Cardiac fibroblast (primary cell): ENCODE measurements at places on chromosomes 1 and 21.
A peak's percentile ranks its signal among the peaks of the same experiment; 100 is the strongest.

DNA sequence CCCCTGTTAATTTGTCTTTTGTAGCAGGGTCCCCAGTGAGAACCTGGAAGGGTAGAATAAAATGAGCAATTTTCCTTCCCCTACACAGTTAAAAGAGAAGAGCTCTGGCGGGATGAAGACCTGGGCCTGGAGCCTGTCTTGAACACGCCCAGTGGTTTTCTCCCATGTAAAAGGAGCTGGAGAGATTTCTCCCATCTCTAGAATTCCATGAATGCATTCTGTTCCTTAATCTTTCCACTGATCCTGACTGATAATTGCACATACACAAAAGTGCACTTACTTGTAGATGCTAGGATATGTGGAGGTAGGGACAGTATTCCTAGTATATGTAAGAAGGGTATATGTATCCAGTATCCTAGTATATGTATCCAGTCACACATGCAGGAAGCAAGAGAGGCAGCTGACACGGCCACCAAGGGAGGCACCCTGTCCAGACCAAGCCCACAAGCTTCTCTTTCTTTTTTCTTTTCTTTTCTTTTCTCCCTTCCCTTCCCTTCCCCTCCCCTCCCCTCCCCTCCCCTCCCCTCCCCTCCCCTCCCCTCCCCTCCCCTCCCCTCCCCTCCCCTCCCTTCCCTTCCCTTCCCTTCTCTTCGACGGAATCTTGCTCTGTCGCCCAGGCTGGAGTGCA, 11.9 kb upstream of the PKNOX1 start:
- no peak for DNase-seq

GRCh38 chr1:79259390-79260336, 253.1 kb upstream of the ADGRL4 start:
- peak; percentile 75 for DNase-seq

DNA sequence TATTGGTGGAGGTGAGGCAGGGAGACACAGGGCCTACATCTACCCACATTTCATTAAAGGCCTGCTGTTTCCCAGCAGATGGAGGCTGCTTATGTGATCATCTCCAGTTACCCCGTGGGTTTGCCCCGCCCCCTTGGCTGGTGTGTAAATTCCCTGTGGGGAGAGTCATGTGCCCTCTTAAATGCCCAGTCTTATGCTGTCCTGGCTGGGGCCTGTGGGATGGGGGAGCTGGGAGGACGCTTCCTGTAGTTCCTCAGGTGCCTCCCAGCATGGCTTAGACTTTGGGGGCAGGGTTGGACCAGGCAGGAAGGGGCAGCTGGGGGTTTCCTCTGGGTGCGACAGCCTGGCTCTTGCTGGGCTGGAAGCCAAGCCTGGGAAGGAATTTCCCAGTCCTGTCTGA, 15.5 kb upstream of the CITED4 start:
- peak; percentile 95 for DNase-seq

DNA sequence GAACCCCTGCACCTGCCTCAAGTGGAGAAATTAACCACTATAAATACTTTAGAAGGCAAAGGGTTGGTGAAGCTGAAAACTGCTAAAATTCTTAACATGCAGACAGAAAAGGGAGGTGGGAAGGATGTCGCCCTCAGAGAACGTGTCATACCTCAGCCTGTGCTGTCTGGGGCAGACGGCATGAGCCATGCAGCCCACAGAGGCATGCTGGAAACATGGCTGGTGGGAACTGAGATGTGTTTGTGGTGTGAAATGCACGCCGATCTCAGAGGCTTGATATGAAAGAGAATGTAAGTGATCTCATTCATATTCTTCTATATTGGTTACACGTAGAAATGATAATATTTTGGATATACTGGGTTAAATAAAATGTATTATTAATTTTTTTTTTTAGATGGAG, 16.3 kb downstream of the AGPAT3 start:
- no peak for DNase-seq

DNA sequence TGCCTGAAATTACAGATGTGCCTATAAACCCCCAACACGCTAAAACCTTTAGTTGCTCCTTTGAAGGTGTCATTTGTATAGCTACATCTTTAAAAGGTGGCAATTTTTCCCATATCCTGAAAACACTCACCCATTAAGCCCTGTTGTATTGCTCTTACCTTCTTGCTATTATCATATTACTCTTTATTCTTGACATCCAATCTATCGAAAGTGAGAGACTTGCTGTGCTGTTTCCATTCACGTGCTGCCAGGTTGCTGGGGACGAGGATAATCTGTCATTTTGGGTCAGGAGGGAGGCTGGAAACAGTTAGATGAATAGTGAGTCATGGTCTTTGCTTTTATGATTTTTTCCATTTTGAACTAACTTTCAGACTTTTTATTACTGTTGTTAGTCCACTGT, 213.0 kb upstream of the PRMT6 start:
- DNase-seq: no peak

DNA sequence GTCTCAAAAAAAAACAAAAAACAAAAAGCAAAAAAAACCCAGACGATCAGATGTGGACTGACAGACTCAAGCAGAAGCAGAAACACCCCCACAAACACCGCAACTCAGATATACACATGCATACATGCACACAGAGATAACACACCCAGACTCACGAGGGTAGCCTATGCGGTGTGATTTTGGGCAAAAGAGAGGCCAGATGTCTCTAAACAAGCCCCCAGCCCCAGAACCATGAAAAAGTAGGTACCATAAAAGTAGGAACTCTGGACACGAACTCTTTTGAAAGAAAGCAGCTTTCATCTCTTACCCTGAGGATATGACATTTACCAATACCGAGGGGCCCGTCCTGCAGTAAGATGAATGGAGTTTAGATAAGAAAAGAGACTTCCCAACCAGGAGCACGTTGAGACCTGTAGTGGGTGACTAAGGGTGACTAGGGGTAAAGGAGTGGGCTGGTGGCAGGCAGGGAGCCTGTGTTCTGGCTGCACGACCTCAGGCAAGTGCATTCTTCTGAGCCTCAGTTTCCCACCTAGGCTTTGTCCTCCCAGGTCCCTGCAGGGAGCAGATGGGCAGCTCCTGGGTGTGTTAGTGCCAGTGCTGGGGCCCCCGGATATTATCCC, 1.5 kb upstream of the TINAGL1 start:
- DNase-seq: no peak

DNA sequence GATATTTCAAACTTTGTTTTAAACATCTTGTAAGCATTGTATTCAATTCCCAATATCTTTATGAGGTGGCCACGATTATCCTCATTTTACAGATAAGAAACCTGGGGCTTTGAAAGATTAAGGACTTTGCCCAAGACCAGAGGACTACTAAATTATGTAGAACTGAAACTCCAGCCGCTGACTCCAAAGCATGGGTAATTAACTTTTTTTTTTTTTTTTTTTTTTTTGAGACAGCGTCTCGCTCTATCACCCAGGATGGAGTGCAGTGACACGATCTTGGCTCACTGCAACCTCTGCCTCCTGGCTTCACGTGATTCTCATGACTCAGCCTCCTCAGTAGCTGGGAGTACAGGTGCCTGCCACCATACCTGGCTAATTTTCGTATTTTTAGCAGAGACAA, 68.7 kb downstream of the ALG14 start:
- DNase-seq: no peak

DNA sequence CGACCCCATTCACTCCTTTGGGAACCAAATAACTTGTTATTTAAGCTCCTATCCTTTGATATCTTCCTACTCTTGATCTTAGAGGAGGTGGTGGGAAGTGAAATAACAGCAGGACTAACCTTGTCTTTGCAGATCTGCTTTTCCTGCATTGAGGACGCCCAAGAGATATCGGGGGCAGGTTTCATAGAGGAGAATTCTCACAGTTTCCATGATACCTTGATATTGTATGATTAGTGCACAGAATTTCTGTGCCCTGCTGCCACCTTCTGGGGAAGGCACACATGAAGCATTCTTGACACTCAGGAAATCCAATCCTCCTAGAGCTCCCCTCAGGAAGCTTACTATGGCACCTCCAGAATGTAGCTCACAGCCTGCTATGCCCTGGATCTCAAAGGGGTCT, 1.6 kb downstream of the CD1B start:
- DNase-seq: no peak

DNA sequence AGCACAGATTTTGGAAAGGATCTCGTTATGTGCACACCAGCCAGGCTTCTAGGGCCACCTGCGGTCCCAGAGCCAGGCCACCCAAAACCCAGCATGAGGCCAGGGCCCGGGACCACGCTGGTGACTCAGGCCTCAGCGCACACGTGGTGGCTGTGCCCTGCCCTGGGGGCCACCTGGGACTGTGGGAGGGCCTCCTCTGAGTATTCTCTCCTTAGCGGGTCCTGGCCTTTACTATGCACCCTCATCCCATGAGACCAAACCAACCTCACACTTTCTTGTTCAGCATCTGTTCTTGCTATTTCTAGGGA, 9.9 kb downstream of the WNT9A start:
- DNase-seq: no peak

DNA sequence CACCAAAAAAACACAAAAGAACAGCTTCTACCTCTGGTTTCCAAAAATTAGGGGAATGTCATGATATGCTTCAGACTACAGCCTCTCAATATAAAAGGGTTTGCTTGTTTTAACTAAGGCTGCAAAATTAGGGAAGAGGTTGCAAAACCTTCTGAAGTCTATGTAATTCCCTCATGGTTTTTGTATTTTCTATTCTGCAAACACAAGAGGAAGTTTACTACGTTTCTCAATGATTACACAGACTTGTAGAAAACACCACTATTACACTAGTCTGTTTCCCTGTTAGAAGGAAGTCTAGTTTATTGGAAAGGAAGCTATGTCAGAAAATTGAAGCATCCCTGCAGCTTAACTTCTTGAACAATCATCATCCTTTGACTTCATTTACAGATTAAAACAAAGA, 229.7 kb upstream of the FMN2 start:
- DNase-seq: no peak

DNA sequence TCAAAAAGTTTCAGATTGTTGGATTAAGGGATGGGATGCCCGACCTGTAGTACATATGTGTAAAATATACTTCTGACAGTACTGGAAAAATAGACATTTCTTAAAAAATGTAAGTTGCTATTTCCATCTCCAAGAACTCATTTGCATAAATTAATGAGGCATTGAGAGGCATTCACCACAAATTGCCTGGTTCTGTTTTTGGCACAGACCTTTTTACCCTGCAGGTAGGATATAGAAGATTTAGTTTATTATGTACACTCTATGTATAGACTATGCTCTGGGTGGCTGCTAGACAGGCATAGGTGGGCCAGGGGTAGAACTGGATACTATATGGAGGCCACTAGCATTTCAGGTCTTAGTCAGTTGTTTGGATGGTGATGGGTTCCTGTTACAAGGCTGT, 8.0 kb downstream of the CCDC17 start:
- DNase-seq: no peak

DNA sequence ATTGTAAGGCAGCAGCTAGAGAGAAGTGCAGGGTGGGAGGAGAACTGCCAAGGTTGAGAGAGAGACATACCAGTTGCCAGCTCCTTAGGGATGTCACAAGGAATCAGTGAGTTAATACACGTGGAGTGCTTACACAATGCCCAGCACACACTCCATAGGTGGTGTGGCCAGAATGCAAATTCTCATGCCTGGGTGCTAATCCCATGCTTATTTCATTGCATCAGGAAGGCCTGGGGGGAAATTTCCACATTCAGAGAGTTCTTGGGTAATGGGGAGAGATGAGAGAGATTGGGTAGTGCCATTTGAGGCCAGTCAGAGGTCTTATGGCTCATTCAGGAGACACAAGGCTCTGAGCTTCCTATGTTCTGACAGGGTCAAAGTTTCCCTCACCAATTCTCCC, 38.7 kb downstream of the GJA5 start:
- peak; percentile 19 for DNase-seq

DNA sequence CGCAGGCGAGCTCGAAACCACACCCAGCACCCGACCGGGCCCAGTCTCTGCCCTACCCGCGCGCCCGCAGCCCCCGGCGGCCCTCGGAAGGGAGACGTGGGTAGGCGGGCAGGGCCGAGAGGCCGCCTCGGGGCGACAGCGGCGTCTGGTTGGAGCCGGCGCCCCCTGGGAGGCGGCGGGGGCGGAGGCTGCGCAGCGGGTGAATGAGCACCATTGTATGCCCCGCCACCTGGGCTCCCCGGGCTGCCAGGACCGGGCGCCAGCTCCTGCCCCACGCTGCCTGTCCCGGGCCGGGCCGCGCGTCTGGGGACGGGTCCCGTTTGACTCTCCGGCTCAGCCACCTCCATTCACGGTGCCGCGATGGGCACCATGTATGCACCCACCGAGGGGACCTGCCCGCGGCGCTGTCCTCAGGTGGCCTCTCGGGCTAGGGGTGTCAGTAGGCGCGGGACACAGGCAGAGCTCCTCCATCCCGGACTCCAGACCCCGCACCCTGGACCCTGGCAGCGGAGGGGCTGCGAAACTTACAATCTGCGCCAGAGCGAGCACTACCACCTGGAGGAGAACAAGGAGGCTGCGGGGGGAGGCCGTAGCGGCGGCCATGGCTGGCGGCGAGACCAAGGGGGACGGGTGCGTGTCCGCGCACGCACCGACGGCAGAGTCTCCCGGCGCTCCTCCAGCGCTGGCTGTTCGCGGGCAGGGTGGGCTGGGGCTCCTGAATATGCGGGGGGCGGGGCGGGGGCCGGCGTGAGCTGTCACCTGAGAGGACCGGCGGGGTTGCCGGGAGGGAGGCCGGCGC, at the start of gene COL9A2:
Gene COL9A2 (minus strand): TSS at position 692 of the 799 bp plus-strand sequence. CDS start 89 bp downstream, at position 603.
- DNase-seq: peak; percentile 23

- DNase-seq: peak; percentile 86
Measured at GRCh38 chr1:150621497-150622302, 7.7 kb downstream of the ENSA start.

- DNase-seq: no peak
Measured at GRCh38 chr1:41690331-41690730, 205.8 kb upstream of the EDN2 start.

- peak; percentile 50 for DNase-seq
Measured at GRCh38 chr1:12230549-12231275, 882 bp downstream of the VPS13D start.

DNA sequence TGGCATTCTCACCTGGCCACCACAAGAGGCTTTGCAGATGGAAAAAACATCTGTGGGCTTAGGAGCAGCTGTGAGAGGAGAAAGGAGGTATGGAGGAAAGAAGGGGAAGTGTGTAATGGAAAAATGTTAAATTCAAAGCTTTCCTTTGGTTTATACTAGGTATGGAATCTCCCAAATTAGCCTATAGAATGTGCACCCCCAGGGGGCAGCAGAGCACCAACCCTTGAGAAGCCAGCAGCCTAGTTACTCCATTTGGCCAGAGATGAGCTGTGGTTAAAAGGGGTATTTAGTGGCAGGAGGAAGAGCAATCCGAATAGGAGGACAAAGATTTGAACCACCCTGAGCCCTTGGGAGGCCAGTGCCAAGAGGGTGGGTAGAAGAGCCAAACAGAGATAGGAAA, 97.5 kb upstream of the CTTNBP2NL start:
- peak; percentile 72 for DNase-seq

GRCh38 chr1:182430263-182431068, 19.5 kb upstream of the RGSL1 start:
- DNase-seq: peak; percentile 5

DNA sequence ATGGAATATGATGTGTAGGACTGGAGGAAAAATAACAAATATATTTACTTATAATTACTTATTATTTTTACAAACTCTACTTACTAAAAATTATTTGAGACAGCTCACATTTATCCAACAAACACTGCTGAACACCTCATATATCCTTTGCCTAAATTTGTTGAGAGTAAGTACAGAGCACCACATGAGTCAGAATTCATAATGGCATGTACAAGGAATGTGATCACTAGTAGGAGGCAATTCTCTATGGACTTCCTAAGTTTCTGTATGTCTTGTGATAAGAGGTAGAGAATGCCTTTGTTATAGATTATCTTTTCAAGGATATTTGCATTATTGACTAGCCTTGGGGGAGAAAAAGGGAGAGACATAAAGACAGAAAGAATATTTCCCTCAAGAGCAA, 8.2 kb upstream of the ST6GALNAC3 start:
- DNase-seq: no peak
